Fibroblast of pulmonary artery (primary cell): ENCODE measurements at places on chromosomes 12 and 14.
A peak's percentile ranks its signal among the peaks of the same experiment; 100 is the strongest.

DNA sequence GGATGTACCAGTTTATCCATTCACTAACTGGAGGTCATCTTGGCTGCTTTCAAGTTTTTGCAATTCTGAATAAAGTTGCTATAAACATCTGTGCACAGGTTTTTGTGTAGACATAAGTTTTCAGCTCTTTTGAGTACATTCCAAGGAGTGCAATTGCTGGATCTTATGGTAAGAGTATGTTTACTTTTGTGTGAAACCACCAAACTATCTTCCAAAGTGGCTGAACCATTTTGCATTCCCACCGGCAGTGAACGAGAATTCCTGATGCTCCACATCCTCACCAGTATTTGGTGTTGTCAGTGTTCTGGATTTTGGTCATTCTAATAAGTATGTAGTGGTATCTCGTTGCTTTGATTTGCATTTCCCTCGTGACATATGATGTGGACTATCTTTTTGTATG lies 150.5 kb upstream of the BCL2L14 start:
- DNase-seq, result no peak

DNA sequence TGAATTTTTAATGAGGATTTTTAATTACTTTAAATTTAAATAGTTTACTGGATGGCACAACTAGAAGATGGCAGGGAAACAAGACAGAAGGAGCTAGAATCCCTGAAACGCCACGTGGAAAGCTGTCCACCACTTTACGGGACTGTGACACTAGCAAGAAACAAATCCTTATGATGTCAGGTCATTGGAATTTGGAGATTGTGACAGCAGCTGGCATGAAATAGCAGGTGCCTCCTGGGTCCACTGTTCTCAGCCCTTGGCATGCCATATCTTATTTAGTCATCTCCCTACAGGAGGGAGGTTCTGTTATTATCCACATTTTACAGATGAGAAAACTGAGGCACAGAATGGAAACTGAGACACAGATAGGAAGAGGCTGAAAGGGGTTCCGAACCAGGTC lies 113.8 kb downstream of the BCL11B start:
- no peak for DNase-seq

- DNase-seq, result no peak
Observed at GRCh38 chr12:87338681-87339080, 690.5 kb downstream of the C12orf50 start.

DNA sequence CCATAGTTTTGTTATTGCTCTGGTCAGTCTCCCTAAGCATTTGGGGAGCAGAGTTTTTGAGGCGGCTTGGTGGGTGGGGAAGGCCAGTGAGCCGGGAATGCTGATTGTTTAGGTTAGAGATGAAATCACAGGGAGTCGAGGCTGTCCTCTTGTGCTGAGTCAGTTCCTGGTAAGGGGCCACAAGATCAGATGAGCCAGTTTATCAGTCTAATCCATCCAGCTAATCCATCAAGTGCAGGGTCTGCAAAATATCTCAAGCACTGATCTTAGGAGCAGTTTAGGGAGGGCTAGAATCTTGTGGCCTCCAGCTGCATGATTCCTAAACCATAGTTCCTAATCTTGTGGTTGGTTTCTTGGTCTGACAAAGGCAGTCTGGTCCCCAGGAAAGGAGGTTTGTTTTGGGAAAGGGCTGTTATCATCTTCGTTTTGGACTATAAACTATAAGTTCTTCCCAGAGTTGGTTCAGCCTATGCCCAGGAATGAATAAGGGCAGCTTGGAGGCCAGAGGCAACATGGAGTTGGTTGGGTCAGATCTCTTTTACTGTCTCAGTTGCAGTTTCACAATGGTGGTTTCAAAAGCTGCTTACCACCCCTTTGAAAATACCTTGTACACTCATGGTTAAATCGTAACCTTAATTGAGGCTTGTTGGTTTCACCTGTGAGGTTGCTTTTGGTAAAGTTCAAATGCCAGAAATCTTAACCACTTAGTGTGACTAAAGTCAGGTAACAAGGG lies 33.6 kb upstream of the HIGD1C start:
- no peak for DNase-seq

- peak; percentile 49 for DNase-seq
Observed at GRCh38 chr14:80634106-80634758, 307.3 kb downstream of the CEP128 start.

GRCh38 chr12:45268672-45269411 lies 52.9 kb downstream of the ANO6 start:
- peak; percentile 94 for DNase-seq

- no peak for DNase-seq
Observed at GRCh38 chr14:102145395-102145794, 5.7 kb downstream of the WDR20 start.

DNA sequence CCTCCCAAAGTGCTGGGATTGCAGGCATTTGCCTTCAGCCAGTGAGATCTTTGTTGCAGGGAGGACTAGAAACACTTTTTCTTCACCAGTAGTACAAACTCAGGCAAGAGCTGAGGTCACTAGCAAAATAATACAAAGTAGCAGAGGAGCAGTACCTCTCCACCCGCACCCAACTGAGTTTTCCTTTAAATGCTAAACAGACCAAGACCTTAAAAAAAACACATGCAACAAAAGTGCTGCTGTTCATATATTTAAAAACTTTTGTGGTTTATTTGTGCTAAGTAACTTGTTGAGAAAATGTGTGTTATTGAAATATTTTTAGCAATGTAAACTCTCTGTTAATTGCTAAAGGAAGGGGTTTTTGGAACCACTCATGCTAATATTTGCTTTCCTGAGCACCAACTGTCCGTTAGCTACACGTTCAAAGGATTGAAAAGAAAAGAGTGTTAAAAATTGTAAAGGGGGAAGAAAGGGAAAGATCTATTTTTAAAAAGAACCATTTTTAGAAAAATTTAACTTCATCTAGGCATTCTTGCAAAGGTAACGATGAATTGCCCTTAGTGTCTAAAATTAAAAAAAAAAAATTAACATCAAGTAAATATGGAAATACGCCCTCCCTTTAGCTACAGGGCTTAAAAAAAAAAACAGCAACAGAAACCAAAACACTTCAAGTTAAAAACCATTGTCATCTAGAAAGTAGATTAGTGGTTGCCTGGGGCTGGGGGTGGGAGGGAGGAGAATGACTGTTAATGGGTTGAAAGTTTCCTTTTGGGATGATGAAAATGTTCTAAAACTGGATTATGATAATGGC lies 114.0 kb upstream of the KRAS start:
- no peak for DNase-seq

GRCh38 chr14:85186082-85186481 lies 343.9 kb upstream of the FLRT2 start:
- DNase-seq, result no peak

DNA sequence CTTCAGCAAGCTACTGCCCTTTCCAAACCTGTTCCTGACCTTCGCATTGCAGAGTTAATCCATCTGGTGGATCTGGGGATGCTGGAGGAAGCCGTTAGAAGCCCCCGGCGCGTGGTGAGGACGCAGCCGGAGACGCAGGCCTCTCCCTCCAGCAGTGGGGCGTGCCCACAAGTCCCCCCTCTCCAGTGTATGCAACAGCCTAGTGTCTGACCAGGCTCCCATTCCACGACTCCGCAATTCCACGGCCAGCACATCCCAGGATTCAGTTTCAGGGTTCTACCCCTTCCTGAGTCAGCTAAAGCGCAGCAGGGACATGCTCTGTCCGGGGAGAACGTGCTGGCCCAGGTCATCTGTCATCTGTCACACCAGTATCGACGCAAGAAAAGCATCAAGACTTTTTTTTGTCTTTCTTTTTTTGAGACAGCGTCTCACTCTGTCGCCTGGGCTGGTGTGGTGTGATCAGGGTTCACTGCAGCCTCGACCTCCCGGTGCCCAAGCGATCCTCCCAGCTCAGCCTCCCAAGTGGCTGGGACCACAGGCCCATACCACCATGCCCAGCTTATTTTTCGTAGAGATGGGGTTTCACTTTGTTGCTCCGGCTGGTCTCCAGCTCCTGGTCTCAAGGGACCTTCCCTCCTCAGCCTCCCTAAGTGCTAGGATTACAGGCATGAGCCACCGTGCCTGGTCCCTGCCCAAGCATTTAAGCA lies 8.0 kb upstream of the DYNC1H1 start:
- no peak for DNase-seq

- DNase-seq, result no peak
Observed at GRCh38 chr14:98118749-98119148, 1153.2 kb downstream of the BCL11B start.

DNA sequence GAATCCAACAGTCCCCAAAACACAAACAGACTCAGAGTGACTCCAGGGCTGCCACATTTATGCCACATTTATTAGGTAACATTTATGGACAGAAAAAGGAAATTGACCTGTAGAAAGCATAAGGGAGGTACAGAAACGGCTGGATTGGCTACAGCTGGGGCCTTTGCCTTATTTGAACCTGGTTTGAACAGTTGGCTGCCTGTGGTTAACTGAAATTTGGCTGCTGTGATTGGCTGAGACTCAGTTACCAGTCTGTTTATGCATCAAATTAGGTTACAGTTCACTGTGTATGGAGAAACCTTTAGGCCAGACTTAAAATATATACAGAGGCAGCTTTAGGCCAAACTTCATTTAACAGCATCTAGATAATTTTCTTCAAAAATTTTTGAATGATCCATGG lies 27.8 kb upstream of the PCNX1 start:
- no peak for DNase-seq

DNA sequence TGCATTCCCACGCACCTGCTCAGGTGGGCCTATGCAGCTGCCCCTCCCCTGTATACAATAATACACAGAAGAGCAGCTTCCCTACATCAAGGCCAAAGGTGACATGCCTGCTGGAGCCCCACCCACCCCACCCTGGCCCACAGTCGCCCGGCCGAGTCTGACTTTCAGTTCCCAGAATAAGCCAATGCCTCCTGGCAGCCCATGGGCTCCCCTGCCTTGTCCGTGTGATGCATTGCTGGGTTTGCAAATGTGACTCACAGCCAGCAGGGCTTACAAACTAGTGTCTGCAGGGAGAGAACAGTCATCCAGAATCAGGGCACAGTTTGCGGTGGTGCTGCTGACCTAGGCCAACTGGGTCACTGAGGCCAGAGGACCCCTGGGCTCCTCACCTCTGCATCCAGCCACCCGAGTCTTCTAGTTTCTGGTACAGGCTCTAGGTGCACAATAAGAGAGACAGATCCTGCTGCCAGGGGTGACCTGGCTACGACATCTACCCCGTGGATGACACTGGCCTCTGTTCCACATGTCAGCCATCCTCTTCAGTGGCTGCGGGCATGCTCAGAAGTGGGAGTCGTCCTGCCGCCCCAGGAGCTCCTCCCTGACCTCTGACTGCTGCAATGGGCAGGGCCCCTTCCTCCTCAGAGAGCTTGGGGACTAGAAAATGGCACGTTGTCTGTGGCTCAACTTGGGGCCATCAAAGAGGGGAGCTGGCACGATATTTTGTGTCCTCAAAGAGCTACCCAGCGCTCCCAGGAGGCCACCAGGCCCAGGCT lies 84.5 kb downstream of the CHGA start:
- DNase-seq, result peak; percentile 49

DNA sequence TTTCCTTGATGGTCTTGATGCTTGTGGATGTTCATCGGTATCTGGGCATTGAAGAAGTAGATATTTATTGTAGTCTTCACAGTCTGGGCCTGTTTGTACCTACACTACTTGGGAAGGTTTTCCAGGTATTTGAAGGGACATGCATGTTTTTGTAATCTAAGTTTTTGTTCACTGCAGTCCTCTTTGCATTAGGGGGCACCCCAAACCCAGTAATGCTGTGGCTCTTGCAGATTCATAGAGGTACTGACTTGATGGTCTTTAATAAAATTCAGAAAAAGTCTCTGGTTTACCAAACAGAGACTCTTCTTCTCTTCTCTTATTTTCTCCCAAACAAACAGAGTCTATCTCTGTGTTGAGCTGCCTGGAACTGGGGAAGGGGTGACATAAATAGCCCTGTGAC lies 150.9 kb upstream of the SLC16A7 start:
- DNase-seq, result peak; percentile 33

DNA sequence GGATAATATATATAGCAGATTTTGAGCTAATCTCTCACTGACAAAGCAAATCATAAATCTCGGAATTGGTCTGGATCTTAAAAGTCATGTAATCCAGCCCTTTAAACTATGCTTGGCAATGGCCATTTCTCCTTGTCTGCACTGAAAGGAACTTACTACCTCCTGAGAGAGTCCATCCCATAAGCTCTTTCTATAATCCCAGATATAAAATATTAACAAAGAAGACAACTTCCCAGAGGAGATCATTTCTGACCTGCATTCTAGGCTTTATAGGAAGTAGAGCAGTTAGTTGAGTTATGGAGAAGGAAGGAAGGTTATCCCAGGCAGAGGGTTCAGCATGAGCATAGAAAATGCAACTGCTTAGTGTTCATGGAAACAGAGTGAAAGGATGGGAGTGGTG lies 99.7 kb downstream of the TMEM117 start:
- no peak for DNase-seq

- DNase-seq, result peak; percentile 28
Observed at GRCh38 chr12:91327889-91328288, 145.3 kb upstream of the DCN start.

GRCh38 chr12:2669560-2669959 lies 125.2 kb upstream of the FKBP4 start:
- no peak for DNase-seq

DNA sequence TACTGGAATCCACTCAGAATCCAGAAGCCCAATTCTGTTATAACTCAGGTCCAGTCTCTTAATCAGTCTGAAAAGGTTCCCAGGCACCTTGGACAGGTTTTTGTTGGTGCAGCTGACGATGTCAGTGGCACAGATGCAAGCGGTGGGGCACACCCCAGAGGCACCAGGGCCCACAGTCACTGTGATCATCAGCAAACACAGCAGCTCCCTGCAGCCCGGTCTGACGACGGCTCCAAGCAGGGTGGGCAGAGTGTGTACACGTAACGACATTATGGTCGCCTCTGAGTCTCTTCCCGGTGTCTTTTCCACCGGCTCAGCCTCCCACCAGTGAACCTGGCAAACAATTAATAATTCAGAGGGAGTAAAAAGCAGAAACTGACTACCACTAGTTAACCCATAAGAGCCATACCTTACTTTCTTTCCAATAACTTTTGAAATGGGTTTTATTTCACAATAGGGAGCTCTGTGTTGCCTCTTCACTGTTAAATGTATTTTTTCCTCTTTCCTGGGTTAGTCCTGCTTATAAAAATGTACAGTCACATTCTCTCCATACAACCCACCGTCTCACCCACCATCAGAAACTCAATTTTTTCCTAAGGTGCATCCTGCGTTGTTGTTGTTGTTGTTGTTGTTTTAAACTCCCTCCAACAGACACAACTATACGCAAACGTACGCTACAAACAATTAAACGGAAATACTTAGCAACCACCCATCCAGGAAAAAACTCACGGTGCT lies 521 bp upstream of the PCED1B start:
- DNase-seq, result peak; percentile 46

DNA sequence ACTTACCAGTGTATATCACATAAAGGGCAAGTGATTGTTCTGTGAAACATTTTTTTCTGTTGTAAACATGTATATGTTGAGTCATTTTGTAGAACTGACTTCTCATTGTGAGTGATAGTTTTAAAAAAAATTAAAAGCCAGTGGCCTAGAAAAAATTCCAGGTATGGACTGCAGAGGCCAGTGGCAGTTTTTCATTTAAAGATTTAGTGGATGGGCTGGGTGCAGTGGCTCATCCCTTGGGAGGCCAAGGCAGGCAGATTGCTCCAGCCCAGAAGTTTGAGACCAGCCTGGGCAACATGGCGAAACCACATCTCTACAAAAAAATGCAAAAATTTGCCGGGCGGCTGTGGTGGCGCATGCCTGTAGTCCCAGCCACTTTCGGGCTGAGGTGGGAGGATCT lies 84.7 kb upstream of the MDM1 start:
- no peak for DNase-seq

- peak; percentile 98 for DNase-seq
Observed at GRCh38 chr12:52415870-52416750, 10.0 kb upstream of the KRT82 start.

GRCh38 chr14:24920265-24921075 lies 129.5 kb downstream of the STXBP6 start:
- peak; percentile 5 for DNase-seq
